ENCODE measurements at places on chromosomes 12 and 14.

GRCh38 chr12:90969851-90970250 lies 14.9 kb upstream of the CCER1 start:
- DNase-seq, result no peak

- DNase-seq, result no peak
Observed at GRCh38 chr14:36129181-36129580, 47.3 kb downstream of the PTCSC3 start.

GRCh38 chr12:120136093-120136770 lies 19.7 kb upstream of the RAB35 start:
- no peak for DNase-seq

GRCh38 chr12:111424189-111424792 lies 18.6 kb downstream of the SH2B3 start:
- DNase-seq, result no peak

Measured in stimulated activated CD4-positive, alpha-beta T cell treated with anti-CD3 and anti-CD28 coated beads, Interleukin-4, amount 100 ng/mL, for 1 hour (primary cell).